Bone marrow (tissue), 2 donors: ENCODE measurements at places on chromosomes 13 and 19.

DNA sequence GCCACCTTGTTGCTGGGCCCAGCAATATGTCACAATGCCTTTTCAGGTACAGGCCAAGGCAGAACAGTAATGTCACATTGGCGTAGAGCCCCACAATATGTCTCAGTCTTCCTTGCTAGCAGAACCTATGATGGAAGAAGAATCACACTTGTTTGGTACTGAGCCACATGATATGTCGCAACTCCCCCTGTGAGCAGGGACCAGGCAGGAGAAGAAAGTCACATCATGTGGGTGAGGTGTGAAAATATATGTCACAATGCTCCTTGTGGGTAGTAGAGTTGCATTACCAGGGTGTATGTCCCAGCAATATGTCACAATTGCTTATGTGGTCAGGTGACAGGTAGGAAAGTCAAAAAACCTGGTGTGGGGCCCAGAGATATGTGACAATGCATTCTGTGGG lies 7.1 kb upstream of the ZNF91 start:
- DNase-seq = no peak

GRCh38 chr19:29887442-29887855 lies 54.6 kb upstream of the URI1 start:
- peak; percentile 73 for DNase-seq

- DNase-seq = no peak
Observed at GRCh38 chr19:2089727-2090053, 6.4 kb downstream of the MOB3A start.

DNA sequence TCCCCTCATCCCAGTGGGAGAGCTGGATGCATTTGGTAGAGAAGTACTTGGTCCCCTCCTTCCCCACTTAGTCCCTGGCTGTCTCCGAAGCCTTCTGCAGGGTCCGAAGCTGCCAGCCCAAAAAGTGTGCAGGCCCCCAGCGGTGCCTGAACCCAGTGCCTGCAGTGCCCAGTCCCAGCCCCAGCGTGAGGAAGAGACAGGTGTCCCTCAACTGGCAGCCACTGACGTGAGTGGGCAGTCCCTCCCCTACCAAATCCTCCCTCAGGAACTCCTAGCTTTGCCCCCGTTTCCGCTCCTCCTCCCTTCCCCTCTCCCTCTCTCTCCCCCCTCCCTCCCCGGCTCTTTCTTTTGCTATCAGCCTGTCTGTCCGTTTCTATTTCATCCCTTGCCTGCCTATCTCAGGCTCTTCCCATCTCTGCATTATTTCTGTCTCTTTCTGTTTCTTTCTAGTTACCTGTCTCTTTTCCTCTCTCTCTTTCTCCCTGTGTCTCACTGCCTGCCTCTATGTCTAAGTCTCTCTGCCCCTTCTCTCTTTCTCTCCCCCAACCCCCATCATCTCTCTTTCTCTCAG lies 1.8 kb upstream of the LTBP4 start:
- no peak for DNase-seq

DNA sequence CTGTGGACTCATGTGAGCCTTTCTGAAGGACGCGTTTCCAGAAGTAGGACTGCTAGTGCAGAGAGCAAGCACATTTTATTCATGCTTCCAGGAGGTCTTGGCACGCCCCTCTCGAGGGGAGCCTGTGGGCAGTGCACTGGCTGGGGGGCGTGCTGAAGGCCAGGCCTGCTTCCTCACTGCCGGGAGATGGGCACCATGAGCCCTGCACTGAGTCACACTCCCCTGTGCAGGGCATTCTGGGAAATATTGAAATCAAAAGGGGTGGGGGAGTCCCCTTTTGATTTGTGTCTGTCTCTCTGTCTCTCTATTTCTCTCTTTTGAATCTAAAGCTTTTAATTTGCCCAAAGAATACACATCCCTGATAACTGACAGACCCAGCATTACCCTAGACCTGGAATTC lies 34.0 kb downstream of the DPF1 start:
- DNase-seq = no peak

- no peak for DNase-seq
Observed at GRCh38 chr13:33108620-33109019, 92.4 kb downstream of the KL start.

DNA sequence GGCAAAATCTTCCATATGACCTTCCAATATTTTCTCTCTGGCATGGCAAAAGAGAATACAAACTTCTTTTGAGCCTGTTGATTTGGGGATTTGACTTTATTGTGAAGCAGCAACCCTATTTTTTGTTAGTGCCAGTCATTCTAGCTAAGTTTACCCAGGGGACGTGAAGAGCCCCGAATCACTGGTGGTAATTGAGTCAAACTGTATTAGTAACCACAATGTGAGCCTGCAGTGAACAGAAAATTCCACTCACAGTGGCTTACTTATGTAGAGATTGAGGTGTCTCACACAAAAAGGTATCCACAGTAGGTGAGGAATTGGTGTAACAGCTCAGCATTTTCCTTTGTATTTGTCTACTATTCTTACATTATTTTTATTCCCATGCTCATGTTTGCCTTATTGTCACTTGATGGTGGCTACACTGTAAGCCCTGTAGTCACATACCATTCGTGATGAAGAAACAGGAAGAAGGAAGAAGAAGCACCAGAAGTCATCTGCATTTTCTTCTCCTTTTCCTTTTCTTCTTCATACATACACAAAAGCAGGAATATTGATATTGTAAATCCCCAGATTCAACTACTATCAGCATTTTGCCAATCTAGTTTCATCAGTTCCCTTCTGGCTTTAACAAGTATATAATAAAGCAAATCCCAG lies 33.3 kb upstream of the MYCBP2 start:
- no peak for DNase-seq

DNA sequence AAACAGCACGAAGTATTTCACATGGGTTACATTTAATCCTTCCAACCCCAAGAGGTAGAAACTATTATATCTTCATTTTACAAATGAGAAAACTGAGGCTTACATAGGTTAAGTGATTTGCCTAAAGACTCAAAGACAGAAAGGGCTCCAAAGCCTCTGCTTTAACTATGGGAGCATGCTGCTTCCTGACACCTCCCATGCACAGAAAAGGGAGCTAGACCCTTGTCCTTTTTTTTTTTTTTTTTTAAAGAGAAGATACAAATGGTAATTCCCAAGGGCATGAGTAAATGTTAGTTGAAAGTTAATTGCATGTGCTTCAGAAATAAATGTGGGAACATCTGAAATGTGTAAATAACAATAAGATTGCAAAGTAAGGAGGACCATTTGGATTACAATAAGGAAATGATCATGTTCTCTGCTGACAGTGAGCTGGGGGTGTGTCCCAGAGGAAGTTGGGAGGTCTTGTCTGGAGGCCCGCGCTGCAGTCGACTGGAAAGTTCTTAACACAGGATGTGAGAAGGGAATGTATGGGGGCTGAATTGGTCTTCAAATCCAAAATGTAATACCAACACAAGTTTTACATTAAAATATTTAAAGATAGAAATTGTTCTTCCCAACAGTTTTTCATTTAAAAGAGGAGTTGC lies 500.3 kb downstream of the KLF12 start:
- no peak for DNase-seq

GRCh38 chr13:42525035-42525504 lies 48.9 kb upstream of the TNFSF11 start:
- no peak for DNase-seq

DNA sequence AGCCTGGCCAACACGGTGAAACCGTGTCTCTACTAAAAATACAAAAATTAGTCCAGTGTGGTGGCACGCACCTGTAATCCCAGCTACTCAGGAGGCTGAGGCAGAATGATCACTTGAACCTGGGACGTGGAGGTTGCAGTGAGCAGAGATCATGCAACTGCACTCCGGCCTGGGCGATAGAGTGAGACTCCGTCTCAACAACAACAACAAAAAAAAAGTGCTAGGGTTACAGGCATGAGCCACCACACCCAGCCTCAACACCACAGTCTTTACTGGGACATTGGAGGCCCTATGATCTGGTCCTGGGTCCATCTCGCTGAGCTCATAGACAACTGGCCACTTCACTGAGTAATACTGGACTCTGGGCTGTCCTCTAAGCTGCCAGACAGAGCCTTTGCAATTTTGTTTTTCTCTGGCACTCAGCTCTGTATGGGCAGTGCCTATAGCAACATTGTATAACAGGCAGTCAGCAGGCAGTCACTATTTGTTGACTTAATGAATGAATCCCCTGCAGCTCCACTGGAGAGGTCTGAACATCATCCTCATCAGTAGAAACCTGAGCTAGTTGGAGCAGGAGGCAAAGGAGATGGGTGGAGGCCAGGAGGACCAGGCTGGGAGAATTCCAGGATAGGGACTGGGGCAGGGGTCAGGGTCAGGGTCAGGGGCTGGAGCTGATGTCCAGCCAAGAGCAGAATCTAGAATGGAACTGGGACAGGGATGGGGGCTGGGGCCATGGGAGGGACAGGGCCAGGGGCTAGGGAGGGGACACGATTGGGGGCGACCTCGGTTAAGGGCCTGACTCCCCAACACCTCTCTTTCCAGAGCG lies 8.1 kb downstream of the BLOC1S3 start:
- no peak for DNase-seq

DNA sequence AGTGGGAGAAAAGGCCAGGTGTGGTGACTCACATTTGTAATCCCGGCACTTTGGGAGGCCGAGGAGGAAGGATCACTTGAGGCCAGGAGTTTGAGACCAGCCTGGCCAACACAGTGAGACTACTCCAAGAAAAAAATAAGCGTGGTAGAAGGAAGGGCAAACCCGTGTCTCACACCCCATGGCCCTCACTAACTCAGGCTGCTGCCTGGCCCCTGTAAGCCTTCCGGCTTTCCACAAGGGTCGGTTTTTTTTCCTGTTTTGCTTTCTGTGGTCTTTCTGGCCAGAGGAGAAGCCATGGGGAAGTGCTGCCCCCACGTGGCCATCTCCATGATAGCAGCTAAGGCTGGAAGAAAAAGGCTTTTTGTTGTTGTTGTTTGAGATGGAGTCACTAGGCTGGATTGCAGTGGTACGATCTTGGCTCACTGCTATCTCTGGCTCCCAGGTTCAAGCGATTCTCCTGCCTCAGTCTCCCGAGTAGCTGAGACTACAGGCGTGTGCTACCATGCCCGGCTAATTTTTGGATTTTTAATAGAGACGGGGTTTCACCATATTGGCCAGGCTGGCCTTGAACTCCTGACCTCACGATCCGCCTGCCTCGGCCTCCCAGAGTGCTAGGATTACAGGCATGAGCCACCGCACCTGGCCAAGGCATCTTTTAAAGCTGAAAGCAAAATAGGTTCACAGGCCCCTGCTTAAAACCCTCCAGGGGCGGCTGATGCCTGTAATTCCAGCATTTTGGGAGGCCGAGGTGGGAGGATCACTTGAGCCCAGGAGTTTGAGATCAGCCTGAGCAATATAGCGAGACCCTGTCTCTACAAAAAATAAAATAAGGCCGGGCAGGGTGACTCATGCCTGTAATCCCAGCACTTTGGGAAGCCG lies 7.5 kb upstream of the ARHGEF18 start:
- peak; percentile 56 for DNase-seq

DNA sequence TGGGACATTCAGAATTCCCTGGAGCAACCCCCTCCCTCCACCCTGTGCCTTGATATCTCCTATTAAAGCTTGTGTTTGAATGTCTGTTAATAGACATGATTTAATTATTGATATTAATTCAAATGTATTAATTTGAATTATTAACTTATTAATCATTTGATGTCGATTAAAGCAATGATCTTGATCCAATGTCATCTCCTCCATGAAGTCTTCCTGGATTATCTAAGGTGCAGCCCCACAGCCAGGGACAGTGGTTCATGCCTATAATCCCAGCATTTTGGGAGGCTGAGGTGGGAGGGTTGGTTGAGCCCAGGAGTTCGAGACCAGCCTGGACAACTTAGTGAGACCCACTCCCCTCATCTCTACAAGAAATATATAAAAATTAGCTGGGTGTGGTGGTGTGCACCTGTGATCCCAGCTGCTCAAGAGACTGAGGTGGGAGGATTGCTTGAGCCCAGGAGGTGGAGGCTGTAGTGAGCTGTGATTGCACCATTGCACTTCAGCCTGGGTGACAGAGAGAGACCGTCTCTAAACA lies 9.6 kb downstream of the FEM1A start:
- no peak for DNase-seq

GRCh38 chr13:47188802-47189201 lies 291.9 kb upstream of the HTR2A start:
- DNase-seq = no peak

DNA sequence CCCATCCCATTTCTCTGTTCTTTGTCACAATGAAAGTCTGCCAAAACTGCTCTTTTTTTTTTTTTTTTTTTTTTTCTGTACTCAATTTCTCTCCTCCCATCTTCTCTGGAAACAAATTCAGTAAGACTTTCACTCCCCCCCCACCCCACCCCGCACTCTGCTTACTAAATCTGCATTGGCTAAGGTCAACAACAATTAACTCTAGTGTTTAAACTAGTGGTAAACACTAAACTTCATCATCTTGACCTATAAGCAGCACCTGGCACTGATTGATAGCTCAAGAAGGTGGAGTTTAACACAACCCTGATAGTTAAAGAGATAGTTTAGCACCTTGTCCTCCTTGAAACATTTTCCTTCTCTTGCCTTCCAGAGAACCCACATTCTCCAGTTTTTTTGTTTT lies 14.1 kb upstream of the KLF12 start:
- no peak for DNase-seq

DNA sequence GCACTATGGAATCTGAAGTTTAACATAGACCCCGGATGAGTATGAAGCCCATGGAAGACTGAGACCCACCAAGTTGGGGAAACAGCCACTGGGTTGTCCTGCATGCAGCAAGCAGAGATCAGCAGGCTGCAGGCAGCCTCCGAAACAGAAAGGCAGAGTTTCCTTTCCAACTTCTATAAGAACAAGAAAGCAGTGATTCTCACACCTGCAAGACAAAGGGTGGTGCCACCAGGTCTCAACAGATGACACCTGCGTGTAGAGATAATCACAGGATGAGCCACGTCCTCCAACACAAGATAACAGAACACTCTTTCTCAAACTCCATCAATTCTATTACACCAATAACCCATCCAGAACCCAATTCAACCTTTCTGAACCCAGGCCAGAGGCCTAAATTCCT lies 457.9 kb downstream of the FOXO1 start:
- no peak for DNase-seq

DNA sequence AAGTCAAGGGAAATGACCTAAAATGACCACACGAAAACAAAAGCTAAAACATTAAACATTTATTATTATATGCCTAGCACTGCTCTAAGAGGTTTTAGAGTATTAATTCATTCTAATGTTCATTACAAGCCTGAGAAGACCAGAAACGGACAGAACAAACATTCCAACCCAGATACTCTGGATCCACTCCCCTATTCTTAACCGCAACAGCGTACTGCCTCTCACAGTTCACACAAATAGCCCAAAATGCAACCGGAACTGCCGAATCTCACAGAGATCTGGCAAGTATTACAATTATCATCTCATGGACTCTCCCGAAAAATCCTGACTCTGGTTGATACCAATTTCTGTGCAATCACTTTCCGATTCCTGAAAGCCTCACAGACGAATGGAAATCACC lies 1.4 kb downstream of the ZNF780B start:
- DNase-seq = no peak

DNA sequence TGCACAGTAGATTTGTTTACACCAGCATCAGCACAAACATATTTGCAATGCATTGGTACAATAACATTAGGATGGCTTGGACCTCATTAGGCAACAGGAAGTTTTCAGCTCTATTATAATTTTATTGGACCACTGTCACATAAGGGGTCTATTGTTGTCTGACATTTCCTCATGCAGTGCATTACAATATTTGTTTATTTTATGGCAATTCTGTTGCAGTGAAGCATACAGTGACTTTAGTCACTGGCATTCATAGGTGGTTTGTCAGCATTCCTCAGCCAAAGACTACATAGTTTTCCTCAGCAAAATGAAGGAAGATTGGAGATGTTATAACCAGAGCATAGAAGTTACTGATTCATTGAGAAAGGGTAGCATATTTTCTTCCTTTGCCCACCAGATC lies 1732.9 kb downstream of the PCDH9 start:
- no peak for DNase-seq
